AML-193 (cell line): ENCODE measurements at places on chromosomes 2 and 18.

GRCh38 chr2:152227969-152228592 is 52.5 kb upstream of the STAM2 start:
- no peak for DNase-seq

- DNase-seq = no peak
Observed at GRCh38 chr2:152879275-152879674, 160.9 kb downstream of the ARL6IP6 start.

GRCh38 chr2:55490554-55490953 is 29.0 kb upstream of the CFAP36 start:
- no peak for DNase-seq

- DNase-seq = no peak
Observed at GRCh38 chr18:38010037-38010436, 444.4 kb upstream of the CELF4 start.

GRCh38 chr2:40016151-40016885 is 237.3 kb upstream of the THUMPD2 start:
- no peak for DNase-seq
